ENCODE measurements at places on chromosomes 4 and X.

DNA sequence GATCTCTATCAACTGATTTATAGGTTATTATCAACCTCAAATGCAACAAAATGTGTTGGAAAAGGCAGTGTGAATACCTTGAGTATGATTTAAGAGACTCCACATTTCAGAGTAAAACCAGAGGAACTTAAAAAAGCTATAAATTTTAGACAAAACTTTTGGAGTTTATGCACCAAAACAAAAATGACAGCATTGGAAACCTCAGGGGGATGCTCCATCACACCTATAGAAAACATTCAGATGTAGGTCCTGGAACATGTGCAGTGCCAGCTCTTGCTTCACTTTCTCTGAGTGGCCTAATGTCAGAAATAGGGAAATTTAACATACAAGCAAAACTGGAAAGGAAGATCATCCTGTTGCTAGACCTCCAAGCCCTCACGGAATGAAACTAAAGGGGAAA, 5.8 kb upstream of the VEGFC start:
- DNase-seq, result no peak

- no peak for DNase-seq
Observed at GRCh38 chr4:85738721-85739120, 263.8 kb downstream of the ARHGAP24 start.

- DNase-seq, result no peak
Observed at GRCh38 chr4:55241461-55241860, 104.6 kb upstream of the SRD5A3 start.

DNA sequence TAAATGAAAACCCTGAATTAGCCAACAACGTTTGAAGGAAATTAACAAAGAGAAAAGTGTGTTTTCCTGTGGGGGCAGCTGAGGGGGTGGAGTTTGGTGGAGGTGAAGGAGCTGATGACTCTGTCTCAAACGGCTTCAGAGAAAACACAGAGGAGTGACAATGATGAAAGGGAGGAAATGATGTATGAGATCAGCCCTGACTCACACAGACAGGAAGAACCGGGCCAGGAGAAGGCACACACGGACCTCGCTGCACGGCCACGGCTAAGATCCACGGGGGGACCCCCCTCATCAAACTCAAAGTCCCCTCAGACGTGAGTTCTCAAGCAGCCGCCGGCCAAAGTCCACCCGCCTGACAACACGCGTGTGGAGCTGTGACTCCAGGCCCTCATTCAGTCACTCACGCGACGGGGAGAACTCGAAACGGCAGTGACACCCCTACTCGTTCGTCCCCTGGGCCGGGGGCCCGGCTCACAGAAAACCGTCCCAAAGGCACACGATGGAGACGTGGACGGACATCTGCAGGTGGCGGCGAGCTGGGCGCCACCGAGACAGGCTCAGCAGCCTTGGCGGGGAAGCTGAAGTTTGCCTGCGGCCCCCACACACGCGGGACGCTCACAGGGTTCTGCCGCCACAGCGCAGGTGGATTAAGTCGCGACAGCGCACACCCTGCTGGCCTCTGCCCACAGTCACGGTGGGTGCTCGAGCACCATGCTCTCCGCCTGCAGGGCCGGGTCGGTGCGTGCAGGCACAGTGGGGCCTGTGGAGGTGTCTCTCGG, 28.8 kb downstream of the PPP2R3B start:
- no peak for DNase-seq

DNA sequence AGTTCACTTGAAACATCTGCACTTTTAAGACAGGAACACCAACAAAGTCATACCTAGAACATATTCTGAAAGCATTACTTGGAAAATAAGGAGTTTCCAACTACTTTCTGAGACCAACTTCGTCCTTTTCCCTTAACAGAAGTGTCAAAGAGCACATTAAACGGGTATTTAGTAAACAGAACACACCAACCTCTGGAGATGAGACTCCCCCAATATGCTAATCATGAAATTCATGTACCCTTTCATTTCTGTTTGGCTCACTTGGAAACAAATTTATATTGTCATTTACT, 69.2 kb downstream of the NOCT start:
- no peak for DNase-seq

DNA sequence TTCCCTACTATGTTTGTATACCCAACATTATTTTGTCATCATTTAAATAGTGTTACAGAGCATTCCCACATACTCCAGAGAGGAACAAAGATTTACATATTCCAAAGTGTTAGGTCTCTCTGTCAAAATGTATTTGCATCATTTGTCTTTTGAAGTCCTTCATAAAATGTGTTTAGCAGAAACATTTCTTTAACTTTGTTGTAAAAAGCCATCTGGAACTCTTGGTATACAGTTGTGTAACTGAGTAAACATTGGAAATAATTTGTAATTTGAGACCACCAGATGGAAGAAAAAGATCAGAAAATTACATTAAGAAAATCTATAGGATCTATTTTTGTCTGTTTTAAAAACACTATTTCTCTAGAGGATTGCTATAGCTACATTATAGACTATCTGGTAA, 56.6 kb upstream of the ALB start:
- no peak for DNase-seq

GRCh38 chrX:39065051-39065871, 264.0 kb downstream of the MID1IP1 start:
- DNase-seq, result no peak

DNA sequence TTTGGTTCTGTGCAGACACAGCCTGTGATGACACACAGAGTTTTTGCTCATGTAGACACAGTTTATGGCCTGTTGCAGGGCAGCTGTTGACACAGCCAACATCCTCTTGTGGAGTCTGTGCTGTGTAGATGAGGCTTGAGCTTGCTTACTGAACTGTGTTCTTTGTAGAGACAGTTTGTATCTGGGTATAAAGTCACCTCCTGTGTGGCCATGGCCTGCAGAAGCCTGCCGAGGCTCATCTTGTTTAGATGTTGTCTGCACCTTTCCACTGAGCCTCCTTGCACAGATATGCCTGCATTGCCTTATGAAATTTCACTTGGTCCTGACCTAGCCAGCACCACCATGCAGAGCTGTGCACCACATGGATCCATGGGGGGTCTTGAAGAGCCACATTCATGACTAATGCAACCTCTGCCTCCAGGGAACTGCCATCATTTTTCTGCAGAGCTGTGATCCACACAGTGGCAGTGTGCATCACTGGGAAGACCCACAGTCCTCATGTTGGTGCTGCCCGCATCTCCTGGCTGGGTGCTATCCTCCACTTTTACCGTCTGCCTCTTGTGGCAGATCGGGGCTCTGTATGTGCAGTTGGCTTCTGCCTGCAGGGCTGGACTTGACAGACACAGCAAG, 198.0 kb upstream of the MAMLD1 start:
- no peak for DNase-seq

- no peak for DNase-seq
Observed at GRCh38 chr4:37422102-37422501, 177.6 kb downstream of the NWD2 start.

DNA sequence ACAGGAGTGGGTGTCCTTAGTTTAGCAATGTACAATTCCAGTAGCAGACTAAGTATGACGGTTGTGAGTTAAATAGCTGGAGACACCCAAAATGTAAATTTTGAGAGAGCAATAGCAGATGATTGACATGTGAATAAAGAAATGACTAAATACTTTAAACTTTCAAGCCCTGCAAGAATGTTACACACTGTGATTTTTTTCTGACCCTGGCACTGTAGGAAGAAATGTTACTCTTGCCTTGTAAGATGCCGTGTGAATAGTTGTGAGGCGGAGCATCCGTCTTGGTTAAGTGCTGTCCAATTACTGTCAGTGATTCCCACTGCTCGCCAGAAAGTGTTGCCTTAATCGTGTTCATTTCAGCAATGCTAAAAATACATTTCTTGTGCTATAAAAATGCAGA, 1248.1 kb downstream of the RAPGEF2 start:
- no peak for DNase-seq
